Right lobe of liver (tissue), 6 donors: ENCODE measurements at places on chromosomes 7 and 10. TPM values are rescaled to one million over a fixed set of nuclear protein-coding genes. Genes with fewer than 3 reads are reported as not detected.

Gene TAS2R5
- 0.58 TPM for total RNA-seq

Gene CCL24
- total RNA-seq = 1.2 TPM

DNA sequence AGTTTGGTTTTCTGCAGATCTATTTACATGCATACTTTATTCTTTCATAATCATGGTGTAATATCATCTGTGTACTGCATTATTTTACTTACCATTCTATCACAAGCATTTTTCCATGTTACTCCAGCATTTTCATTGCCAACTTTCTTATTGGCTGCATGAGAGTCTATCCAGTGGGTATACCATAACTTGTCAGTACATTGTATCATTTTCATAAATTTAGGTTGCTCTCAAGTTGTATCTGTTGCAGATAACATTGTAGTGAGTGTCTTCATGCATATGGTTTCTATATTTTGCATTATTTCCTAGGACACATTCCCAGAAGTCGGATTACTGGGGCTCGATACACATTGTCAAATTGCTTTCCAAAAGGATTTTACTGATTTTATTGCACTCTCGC lies 87.2 kb upstream of the INSYN2A start:
- DNase-seq = no peak

GRCh38 chr7:24042028-24042427 lies 242.0 kb upstream of the NPY start:
- DNase-seq = no peak

GRCh38 chr7:81140252-81140651 lies 221.4 kb upstream of the SEMA3C start:
- no peak for DNase-seq

Gene CALML5
- total RNA-seq = not detected

DNA sequence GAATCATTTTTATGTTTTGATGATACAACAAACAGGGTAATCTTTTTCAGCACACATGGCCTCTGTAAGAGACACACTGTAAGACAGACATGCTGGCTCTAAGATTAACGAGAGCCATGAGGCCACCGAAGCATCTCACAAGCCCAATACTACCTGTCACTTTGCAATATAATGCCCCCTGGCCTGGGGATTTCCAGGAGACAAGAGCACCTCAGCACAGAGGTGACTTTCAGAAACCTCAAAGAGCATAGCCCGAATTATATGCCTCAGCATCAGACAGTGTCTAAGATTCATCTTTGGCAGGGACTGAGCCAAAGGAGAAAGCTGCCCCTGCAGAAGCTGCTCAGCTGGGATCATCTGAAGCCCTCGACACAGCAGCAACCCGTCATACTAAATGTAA lies 44.2 kb upstream of the TMEM213 start:
- no peak for DNase-seq

DNA sequence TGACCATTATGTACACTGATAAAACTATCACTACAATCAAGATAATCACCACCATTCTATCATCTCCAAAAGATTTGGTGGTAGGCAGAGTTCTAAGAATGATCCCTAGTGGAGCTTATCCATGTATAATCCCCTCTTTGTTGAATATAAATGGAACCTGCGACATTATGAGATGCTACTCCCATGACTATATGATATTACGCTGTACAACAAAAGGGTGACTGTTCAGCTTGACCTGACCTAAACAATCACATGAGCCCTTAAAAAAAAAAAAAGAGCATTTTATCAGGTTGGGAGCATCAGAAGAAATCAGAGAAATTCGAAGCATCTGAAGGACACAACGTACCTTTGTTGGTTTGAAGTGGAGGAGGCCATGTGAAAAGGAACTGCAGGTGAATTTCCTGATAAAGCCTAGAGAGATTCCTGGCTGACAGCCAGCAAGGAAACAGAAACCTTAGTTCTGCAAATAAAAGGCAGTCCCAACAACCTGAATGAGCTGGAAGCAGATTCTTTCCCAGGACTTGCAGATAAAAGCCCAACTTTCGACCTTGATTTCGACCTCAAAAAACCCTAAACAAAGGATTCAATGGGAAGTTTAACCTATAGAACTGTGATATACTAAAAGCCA lies 270.7 kb downstream of the ADRA2A start:
- DNase-seq = no peak

Gene SOSTDC1
- total RNA-seq = not detected

DNA sequence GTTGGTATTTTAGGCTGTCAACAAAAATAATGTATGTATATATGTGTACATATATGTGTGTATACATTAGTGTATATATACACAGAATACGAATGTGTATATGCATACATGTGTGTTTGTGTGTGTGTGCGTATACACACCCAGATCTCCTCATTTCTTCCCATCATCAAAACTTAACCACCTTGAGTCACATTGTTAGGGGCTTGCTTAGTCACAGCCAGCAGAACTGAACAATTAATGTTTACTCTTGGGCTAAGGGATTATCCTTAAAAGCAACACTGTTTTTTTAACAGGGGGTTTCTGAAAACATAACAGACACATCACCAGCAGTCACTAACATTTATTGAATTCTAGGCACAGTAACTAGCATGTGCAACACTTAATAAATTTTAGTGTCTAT lies 83.0 kb upstream of the ASAH2 start:
- no peak for DNase-seq

Gene CRPPA
- total RNA-seq = 2.2 TPM

DNA sequence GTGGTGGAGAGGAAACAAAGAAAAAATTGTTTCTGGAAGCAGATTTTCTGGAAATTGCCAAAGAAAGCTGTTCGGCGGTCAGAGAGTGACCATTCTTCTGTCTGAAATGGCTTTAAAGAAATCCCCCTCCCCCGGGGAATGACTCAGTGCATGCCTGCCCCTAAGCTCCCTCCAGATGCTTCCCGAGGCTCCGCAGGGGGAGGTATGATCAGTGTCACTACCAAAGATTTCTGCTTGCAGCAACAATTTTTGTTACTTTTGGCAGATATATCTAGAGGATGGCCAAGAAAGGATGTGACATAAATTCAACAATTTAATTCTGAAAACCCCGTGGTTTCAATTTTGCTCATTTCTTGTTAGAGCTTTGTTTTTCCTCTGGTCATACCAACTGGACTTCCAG lies 163.9 kb downstream of the JCAD start:
- no peak for DNase-seq

- no peak for DNase-seq
Observed at GRCh38 chr7:23696916-23697441, 13.0 kb upstream of the STK31 start.

- DNase-seq = no peak
Observed at GRCh38 chr7:133511252-133511651, 258.4 kb downstream of the EXOC4 start.

Gene RET
- total RNA-seq = 10.2 TPM

Gene RARRES2
- 743 TPM for total RNA-seq

DNA sequence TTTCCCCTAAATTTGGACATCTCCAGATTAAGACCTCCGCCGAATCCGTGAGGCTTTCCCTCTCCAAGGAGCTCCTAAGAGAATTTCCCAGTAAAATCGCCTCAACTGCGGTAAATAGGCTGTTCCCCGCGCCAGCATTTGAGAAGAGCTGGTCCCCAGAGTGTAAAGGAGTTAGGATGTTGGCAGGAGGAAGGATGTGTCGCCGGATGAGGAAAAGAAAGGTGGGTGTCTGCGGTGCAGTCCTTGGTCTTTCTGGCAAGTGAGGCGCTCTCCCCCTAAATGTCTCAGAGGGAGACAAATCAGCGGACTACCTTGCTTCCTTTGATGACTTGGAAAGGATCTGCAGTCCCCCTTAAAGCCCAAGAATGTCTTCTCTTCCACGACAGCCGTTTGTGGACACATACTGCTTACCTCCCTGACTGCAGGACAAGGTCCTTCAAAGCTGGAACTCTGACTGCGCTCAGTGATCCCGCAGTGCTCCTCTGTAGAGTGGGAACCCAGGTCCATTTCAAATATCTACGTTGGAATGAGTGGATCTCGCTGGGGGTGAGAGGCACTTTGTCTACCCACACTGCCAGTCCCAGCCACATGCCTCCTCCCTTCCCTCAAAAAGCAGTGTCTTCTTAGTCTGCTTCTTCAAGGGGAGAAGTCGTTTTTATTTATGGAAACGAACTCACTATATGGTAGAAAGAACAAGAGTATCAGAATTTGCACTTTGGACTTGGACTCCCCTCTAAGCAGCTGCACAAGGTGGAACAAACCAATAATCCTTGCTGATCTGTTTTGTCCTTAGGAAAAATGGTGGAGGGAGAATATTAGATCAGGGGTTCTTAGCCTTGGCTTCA lies 1.1 kb upstream of the DLG5 start:
- no peak for DNase-seq

- no peak for DNase-seq
Observed at GRCh38 chr7:40611095-40611871, 476.5 kb downstream of the SUGCT start.

Gene SORCS3
- total RNA-seq = not detected

Gene SLC16A9
- total RNA-seq = 0.42 TPM

Gene ZDHHC4
- total RNA-seq = 27.9 TPM

DNA sequence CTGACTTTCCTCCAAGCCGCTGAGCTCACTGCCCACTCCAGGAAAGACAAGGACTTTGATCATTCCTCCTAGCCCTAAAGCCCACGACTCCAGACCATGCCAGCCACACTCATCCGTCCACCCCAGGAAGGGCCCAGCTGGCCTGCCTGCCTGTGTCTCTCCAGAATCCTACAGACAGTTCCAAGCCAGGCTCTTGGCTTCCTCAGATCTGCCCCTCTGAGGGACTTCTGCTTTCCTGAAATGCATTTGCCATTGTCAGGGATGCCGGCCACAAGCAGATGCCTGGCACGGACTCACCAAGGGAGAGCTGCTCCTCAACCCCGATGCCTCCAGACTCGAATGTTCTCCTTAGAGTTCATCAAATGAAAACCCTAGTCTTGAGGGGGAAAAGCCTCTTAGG lies 155.8 kb downstream of the OAT start:
- no peak for DNase-seq

Gene SPDYE16
- not detected for total RNA-seq

GRCh38 chr10:96878057-96878456 lies 46.0 kb downstream of the LCOR start:
- DNase-seq = no peak

DNA sequence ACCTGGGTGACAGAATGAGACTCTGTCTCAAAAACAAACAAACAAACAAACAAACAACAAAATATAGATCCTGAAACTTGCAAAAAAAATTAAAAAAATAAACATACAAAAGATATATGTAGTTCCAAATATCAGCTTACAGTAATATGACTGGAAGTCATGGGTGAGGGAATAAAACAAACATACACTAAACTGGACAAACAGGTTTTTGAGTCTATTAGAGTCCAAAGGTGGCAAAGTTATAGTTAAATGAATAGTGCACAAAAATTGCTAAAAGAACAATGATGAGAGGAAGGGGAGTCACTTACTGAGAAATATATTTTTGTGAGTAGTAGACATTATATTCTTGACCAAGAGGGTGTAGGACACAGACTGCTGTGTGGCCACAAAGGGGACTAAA lies 16.7 kb upstream of the RSBN1L start:
- DNase-seq = no peak

- no peak for DNase-seq
Observed at GRCh38 chr7:32583791-32584190, 88.5 kb downstream of the AVL9 start.

Gene GRID2IP
- total RNA-seq = not detected

Gene FAM25C
- total RNA-seq = not detected

Gene PITX3
- total RNA-seq = not detected

DNA sequence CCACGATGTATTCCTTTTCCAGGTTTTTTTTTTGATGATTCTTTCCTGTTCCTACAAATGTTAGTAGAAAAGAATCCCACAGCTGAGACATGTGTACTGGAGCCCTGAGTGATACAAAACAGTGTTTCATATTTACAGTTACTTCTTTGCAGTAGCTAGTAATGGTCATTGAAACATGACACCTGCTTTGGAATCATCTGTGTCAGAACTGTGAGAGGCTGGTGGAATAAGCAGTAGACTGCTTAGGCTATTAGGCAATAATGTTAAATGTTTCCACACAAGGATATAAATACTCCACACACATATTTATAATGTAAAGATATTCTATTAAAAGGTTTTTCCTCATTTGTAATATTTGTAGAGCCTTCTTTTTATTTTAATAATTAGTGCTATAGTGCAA lies 394.0 kb downstream of the THSD7A start:
- DNase-seq = no peak

DNA sequence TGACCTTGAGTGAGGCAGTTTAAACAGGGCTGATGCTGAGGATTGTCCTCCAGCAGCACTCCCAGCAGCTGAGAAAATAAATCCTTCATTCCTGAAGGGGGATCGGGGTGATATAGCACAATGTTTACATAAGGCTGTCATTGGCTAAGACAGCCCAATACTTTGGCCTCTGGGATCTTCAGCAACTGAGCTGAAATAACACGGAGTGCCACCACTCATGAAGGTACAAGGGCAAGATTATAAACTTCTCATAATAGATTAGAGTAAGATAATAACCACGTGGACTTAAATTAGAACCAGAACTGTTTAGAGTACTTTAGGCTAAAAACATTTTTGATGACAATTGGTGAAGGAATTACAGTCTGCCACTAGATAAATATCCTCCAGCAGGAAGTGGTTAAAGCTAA lies 70.0 kb upstream of the PAPSS2 start:
- DNase-seq = no peak

GRCh38 chr7:5635006-5635405 lies 146.5 kb downstream of the RNF216 start:
- DNase-seq = no peak

Gene CNNM1
- 0.27 TPM for total RNA-seq

Gene CEP55
- total RNA-seq = not detected

DNA sequence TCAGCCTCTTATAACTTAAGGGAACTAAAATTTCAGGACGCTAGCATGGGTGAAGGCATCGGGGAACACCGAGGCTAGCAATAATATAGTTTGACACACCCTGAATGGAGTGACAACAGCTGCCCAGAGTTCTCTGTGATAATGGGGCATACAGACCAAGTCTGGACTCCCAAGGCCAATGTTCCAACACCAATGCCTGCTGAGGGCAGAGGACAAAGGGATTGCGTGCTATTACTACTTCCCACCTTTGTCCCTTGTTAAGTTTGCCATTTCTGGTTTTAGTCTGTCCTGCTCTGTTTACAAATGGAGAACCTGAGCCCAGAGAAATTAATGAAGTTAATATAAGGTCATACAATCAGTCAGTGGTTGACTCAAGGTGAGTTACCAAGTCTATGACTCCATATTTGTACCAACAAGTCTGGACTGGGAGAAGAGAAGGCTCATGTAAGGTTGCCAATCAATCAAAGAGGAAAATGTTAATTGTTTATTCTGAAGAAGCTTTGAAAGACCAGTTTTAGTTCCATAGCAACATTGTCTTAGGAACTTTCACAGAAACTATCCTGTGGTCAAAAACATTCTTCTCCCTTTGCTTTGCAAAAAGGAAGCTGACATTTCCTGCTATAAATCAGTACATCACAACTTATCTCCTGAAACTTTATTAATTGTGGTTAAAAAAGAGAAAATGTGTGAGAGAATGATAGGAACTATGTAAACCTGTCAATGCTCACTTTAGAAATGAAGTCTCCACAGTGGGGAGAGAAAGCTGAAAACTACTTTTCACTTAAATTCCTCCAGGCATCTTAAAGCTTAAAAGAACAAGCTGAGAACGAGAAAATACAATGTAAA lies 74.5 kb downstream of the CCDC6 start:
- no peak for DNase-seq
